Hematopoietic multipotent progenitor cell (in vitro differentiated cells): ENCODE measurements at places on chromosomes 11 and 22. TPM values are rescaled to one million over a fixed set of nuclear protein-coding genes. Genes with fewer than 3 reads are reported as not detected.

DNA sequence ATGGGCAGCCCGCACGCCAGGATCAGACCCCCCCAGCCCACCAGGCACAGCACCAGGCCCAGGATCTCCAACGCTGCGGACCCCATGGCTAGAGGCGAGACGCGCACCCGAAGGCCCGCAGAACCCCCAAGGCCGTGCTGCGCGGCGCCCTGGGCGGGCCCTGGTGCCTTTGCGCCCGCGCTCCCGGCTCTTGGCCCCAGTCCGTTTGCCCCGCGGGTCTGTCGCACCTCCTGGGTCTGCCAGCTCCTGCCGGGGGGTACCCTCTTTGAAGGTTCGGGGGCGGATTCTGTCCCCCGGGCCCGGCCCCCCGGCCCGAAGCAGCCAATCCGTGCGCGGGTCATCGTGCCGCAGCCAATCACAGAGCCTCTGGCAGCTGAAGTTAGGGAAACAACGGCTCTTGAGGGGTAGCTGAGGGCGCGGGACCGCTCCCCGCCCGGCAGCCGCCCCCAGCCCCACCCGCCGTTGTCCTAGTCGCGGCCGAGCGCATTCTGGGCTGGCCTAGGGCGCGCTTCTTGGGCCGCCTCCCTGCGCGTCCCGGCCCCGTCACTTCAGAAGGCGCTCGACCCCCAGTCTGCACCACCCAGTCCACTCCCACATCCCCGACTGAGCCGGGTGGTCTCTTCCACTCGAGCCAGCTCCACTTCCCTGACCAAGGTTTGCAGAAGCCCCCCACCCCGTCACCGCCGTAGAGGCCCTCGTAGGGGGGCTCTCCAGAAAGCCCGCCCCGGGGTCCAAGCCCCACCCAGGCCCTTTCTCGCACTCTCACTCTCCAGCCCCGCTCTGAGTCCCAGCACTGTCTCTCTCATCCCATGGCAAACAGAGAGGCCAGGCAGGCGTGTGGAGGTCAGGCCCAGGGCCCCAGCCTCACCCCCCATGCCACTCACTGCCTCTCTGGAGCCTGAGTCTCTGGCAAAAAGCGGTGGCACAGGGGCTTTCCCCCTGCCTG, at the start of gene CLDN5:
Gene CLDN5 (minus strand): TSS at position 241 of the 946 bp plus-strand sequence. CDS start 155 bp downstream, at position 86.
- DNase-seq, result peak; percentile 28

DNA sequence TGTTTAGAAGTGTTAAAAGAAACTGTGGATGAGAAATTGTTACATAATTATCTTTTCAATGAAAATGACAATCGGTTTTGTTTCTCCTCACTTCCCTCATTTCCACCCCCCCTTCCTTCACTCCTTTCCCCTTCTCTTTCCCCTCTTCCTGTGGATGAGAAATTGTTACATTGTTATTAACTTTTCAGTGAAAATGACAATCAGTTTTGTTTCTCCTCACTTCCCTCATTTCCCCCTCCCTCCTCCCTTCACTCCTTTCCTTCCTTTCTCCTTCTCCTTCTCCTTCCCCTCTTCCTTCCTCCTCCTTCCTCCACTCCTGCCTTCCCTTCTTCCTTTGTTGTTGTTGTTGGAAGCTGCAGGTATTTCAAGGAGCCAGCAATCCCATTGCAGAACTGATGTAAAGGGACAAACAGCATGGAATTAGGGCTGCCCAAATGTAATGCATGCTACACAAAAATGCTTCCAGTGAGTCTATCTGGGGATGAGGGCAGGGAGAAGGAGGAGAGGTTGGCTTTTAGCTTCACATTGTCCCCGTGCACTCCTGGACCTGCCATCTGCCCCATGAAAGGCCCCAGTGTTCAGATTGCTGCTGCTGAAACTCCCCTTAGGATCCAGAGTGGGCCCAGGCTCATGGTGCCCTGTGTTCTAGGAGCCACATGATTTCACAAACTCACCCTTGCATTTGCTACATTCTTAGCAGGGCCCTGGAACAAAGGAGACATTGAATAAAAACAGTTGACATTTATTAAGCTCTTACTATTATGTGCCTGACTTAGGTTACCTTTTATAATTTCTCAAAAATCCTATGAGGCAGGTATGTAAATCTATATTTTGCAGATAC, 133.0 kb upstream of the TIMP3 start:
- DNase-seq, result no peak

DNA sequence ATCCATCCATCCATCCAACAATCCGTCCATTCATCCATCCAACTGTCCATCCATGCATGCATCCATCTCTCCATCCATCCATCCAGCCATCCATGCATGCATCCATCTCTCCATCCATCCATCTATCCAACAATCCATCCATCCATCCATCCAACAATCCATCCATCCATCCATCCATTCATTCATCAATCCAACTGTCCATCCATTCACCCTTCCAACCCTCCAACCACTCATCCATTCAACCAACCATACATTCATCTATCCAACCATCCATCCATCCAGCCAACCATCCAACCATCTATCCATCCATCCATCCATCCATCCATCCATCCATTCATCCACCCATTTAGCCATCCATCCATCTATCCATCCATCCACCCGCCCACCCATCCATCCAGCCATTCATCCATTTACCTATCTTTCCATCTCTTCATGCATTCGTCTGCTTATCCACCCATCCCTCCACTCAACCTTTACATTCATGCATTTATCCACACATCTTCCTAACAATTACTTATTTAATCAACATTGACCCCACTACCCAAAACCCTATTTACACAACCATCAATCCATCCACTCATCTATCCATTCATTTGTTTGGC, 12.6 kb downstream of the CACNA1I start:
- no peak for DNase-seq

DNA sequence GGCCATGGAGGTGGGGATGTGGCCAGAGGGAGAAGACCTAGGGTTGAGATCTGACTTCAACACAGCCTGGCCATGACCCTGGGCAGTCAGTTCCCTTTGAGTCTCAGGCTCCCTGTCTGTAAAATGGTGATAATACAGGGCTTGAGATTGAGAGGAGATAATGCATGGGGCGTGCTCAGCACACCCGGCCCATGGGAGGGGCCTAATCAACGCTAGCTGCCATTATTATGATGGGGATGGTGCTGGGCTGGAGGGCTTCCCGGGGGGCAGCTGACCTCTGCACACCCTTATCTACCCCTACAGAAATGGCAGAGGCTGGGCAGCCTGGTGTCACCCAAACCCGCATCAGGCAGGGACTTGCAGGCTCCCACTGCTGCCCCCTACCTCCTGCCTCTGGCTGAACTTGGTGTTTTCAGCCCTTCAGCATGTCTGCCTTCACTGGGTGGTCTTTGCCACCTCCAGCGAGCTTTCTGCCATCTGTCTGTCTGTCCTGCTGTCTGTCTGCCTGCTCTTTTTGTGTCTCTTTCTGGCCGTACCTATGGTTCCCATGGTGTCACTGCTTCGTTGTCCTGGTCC, 84.5 kb downstream of the CACNA1I start:
- no peak for DNase-seq

GRCh38 chr11:106828976-106829375, 189.3 kb downstream of the GUCY1A2 start:
- no peak for DNase-seq

GRCh38 chr11:28759311-28759710, 651.1 kb downstream of the METTL15 start:
- no peak for DNase-seq

GRCh38 chr11:107898270-107898669, 30.0 kb upstream of the RAB39A start:
- no peak for DNase-seq

DNA sequence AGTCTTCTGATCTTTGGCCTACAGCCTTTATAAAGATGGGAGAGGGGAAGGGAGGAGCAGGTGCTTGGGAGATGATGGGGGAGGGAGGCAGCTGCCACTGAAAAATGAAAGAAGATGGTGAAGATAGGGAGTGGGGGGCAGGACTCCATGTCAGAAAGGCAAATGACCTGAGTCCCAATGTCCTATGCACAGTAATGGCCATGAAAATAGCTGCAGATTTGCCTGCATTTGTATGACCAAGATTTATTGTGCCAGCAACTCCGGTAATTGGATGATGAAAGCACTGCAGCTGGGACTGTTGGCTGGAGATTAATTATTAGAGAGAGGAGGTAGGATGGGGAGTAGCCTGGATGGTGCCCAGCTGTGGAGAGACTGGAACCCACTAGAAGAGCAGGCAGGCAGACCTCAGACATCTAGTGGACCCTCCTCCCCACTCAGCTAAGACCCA, 36.1 kb downstream of the NEU3 start:
- DNase-seq, result no peak

DNA sequence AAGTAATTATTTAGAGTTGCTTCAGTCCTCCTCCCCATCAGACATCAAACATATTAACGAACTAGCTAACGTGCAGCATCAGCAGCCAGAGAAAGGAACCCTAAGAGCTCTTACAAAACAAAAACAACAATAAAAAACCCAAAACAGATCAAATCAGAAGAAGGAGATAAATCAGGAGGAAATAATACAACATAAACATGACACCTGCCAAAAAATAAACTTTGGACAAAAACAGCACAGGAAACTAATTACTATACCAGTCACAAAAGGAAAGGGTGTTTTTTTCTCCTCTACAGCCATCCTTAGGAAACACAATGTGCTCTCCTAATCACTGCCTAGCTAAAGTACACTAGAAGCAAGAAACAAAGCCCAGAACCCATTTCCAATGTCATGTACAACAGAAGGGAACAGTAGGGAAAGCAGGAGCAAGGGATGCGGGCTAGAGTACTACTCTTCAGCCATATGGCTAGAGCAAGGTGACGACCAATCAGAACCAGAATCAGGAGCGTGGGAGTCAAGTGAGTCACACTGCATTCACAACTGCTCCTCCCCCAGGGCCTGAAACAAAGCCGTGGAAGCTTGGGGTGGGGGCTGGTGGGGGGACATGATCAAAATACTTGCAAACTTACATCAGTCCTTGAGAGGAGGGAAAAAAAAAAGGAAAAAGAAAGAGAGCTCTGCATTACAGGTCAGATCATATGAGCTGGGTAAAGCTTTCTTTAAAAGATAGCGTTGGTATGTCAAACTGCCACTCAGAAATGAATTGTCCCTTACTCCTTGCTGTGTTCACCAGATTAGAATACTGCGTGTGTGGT, 60.4 kb downstream of the LARGE2 start:
- no peak for DNase-seq

DNA sequence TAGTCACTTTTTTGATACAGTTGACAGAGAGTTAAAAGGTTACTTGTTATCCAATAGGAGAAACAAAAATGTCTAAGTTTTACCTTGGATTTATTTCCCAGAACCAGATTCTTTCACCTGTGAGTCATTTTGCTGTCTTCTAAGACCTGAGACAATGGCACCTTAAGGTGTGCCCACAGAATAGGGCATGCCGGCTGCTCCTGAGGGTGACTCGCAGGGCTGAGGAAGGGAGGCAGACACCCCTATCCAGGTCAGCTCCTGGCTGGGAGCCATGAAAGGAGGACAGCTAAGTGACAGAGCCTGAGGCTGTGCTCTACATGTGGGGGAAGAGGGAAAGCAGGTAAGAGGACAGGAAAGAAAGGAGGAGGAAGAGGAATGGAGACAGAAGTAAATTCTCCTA, 67.8 kb downstream of the RASSF10 start:
- DNase-seq, result no peak

DNA sequence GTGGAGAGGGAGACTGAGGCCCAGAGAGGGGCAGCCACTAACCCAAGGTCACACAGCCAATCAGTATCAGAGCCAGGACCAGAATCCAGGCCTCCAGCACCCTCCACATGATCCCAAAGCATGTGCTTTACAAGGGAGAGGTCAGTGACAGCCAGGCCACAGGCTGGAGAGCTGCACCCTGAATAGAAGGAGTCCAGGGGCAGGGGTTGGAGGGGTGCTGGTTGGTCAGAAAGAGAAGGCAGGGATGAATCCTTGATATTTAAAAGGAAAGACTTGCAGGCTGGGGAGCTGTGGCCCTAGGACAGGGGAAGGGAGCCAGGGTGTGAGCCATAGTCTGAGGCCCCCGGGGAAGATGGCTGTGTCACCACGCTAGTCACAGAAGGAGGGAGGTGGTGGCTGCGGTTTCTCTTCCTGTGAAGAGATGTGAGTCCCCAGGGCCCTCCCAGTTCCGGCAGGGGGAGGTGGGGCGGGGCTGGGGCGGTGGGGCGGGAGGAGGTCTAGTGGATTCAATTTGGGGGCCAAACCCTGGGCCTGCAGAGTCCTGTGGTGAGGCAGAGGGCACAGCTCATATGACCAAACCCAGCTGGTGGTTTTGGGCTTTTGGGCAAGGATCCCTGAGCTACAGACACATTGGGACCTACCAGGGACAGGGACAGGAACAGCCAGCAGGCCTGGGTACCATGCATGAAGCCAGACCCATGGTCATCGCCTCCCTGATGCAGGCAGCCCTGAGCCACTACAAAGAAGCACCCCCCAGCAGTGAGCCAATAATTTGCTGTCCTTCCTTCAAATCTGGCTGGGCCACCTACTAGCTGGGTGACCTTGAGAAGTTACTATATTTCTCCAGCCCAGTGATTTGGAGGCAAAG, 14.0 kb downstream of the RAC2 start:
- DNase-seq, result no peak

The PSMC3 gene
- 60.3 TPM for total RNA-seq

The ACTN3 gene
- total RNA-seq, result not detected

The MUC6 gene
- total RNA-seq, result under 0.01 TPM

The GRAP2 gene
- 1.1 TPM for total RNA-seq

The CD248 gene
- total RNA-seq, result 1.1 TPM

The PDHX gene
- total RNA-seq, result 15.6 TPM

The MTCH2 gene
- 39.3 TPM for total RNA-seq
